Urinary bladder (tissue), 4 donors: ENCODE measurements at places on chromosomes 5 and 9. TPM values are rescaled to one million over a fixed set of nuclear protein-coding genes. Genes with fewer than 3 reads are reported as not detected.

The ORM1 gene
- total RNA-seq, result 0.53 TPM

The INVS gene
- total RNA-seq, result 59.3 TPM

The SYK gene
- total RNA-seq, result 12.1 TPM

The NRG2 gene
- 1.4 TPM for total RNA-seq

The CDC25C gene
- total RNA-seq, result 6.1 TPM

- DNase-seq, result no peak
These were observed 62.1 kb upstream of the FANCC start for GRCh38 chr9:95379630-95380029.

DNA sequence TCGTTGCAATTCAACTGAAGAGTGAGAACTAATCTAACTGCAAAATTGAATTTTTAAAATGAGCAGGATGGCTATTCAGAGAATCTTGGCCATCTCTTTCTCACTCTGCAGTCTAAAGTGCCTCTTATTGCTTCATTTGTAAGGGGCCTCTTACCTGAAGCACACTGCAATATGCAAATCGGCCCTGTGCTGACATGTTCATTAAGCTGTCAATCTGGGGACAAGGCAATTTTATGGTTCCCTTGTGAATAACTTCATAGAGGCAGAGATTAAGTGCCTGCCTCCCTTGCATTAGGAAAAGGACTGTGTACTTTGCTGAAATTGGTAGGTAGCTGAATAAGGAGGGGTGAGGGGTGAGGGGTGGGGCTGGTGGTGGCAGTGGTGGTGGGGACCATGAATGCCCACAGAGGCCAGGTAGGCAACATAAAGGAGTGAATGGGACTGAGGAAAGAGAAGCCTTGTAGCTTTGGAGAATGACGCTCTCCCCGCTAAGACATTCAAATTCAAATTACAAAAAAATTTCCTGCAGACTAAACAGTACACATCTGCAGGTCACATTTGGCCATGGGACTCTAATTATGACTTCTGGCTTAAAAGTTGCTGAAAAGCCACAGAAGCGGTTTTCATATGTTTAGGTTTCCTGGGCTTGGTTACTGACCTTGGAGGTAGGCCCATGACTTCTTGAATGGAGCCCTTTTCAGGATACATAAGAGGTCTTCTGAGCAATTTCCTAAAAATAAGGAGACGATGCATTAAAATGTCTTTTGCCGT is 25.0 kb downstream of the TNFSF8 start:
- DNase-seq, result no peak

- DNase-seq, result no peak
These were observed 34.9 kb upstream of the FOXI1 start for GRCh38 chr5:170070556-170071412.

GRCh38 chr5:28468166-28468565 is 1429.8 kb upstream of the CDH9 start:
- DNase-seq, result no peak

GRCh38 chr5:108672639-108673038 is 75.1 kb upstream of the FER start:
- no peak for DNase-seq

- no peak for DNase-seq
These were observed 89.3 kb downstream of the FEM1C start for GRCh38 chr5:115455301-115455707.

- DNase-seq, result no peak
These were observed 28.5 kb upstream of the IL17B start for GRCh38 chr5:149407323-149408251.

GRCh38 chr5:103425686-103426454 is 136.7 kb downstream of the NUDT12 start:
- no peak for DNase-seq

DNA sequence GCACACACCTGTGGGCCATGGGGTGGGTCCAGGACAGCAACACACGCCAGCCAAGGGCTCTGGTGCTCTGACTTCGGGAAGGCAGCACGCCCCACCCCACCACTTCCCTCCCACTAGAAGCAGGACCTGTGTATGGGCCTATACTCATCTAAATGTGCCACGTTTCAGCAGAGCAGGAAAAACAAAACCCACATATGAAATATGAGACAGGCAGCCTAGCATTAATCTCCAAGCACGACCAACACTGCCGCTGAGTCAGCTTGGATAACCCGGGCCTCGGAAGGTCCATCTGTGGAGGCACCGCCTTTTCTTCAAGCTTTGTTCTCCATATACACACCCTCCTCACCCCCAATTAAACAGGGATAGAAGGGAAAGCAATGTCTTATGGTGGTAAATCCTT is 203.1 kb downstream of the ROR2 start:
- DNase-seq, result no peak

DNA sequence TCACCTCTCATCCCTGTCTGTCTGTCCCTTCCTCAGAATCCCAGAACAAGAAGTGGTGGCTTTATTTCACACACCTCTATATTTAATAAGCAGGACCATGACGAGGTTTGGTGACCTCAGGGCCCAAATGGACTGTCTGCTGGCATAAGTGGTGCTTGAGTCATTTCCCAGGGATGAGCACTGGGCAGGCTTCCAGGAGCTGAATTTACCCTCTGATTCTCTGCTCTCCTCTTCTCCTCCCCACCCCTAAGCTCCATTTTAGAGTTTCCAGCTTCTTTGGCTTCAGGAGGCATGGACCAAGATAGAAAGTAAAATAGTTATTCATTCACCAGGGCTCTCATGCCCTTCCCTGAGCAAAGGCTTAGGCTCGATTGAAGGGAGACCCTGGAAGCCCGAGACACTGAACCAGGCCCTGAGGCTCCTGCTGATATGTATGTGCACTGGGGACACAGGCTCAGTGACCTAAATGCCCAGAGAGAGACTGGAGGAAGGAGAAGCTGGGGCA is 69.1 kb downstream of the PPARGC1B start:
- DNase-seq, result no peak

GRCh38 chr5:39519079-39519478 is 94.3 kb upstream of the DAB2 start:
- DNase-seq, result no peak

- DNase-seq, result peak; percentile 62
These were observed 82.8 kb downstream of the DCP2 start for GRCh38 chr5:113059232-113060040.

- DNase-seq, result no peak
These were observed 43.5 kb downstream of the LPAR1 start for GRCh38 chr9:110994771-110995241.

- no peak for DNase-seq
These were observed 2.2 kb upstream of the JAK2 start for GRCh38 chr9:4982721-4983482.
